ENCODE measurements at places on chromosomes 1 and 21. TPM values are rescaled to one million over a fixed set of nuclear protein-coding genes. Genes with fewer than 3 reads are reported as not detected.

DNA sequence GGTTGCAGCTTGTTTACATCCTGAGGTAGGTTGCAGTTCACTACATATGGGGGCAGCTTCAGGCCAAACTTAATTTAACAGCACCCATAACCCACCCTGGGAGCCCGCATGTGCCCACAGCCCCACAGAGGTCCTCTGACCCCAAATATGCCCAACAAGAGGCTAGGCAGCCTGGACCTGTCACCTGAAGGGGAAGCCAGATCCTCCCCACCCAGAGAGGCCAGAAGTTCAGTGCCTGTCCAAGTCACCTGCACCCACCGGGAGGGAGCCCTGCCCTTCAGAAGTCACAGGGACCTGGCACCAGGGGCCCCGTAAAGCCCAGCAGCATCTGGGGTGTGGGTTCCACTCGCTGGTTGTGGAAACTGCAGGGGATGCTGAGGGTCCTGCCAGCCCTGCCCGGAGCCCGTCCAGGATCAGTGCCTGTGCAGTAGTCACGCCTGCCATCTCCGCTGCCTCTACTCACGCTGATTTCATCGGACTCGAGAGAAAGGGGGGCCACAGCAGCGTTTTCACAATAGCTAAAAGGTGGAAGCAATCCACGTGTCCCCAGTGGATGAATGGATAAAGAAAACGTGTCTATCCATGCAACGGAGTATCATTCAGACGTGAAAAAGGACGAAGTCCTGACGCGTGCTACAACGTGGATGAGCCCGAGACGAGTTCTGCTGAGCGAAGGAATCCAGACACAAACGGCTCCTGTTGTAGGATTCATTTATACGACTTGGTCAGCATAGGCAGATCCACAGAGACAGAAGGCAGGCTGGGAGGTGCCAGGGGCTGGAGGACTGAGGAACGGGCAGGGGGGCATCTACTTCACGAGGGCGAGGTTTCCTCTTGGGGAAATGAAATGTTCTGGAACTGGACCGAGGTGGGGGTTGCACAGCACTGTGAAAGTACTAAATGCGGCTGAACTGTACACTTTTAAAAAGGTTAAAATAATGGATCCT lies 33.9 kb upstream of the COL6A2 start:
- DNase-seq = no peak

DNA sequence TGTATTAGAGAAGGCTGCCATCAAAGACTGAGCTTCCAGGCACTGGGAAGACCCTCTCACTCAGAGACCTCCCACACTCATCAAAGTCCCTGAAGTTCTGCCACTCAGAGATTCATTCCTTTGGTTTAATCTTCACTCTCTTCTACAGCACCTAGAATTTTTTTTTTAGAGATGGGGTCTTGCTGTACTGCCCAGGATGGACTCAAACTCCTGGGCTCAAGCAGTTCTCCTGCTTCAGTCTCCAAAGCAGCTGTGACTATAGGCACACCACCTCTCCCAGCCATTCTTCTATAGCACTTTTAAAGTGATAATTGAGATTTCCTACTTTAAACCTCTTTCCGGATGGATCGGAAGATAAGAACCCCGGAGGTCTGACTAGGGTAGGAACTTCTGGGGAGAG lies 3.7 kb upstream of the HP1BP3 start:
- DNase-seq = no peak

DNA sequence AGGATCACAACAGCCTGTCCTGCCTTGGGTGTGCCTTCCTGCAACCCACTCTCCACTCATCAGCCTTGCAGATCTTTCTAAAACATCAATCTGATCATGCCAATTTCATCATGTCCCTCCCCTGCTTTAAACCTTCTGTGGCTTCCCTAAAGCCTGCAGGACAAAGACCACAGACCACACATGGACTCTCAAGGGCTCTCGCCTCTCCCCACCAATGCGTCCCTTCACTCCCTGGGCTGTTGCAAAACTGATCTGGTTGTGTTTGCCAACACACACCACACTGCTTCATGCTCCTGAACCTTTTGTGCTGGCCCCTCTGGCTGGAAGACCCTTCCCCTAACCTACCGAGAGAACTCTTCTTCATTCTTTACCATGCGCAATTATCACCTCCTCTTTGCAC lies 72.4 kb downstream of the ITPKB start:
- DNase-seq = no peak

DNA sequence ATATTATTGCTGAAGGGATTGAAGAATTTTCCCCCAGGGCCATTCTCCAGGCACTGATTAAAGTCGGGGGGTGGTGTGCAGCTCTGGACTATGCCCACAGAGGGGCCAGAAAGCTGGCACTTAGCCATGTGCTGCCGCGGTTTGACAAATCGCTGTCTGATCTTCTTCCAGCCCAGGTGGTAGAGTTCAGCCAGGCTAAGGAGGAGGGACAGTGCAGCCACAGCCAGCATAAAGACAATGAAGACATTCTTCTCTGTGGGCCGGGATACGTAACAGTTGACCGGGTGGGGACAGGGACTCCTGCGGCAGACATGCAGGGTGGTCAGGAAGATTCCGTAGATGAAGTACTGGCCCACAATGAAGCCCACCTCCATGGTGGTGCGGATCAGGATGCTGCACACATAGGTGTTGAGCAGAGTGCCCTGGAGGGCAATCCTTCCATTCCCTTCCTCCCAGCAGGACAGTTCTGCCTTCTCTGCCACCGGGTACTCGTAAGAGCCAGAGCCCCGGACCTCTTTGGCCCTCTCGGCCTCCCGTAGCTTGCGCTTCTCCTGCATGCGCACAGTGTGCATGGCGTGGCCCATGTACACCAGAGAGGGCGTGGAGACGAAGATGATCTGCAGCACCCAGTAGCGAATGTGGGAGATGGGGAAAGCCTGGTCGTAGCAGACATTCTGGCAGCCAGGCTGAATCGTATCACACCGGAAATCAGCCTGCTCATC lies 1.9 kb downstream of the GJA5 start:
- DNase-seq = no peak

- DNase-seq = no peak
Measured at GRCh38 chr1:63679076-63679475, 85.9 kb downstream of the PGM1 start.

Gene SCYL3
- total RNA-seq = 21.2 TPM

Gene OR1C1
- not detected for total RNA-seq

DNA sequence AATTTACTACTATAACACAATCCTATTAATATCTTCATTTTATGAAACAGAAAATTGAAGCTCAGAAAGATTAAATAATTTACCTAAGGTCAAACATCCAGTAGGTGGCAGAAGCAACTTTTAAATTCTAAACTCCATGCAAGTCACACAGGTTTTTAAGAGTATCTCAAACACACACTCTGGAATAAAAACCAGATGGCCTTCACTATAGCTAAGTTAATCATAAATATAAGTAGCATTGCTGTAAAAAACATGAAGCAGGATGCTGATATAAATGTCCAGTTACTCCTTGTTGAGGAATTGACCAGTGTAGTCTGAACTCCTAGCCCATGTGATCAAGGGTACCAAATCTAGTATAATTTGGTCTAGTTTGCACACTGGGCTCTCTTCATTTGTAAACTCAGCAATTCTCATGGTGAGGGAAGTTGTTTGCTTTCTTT lies 9.4 kb upstream of the FMO3 start:
- DNase-seq = no peak

Gene FAM78B
- 3.6 TPM for total RNA-seq

DNA sequence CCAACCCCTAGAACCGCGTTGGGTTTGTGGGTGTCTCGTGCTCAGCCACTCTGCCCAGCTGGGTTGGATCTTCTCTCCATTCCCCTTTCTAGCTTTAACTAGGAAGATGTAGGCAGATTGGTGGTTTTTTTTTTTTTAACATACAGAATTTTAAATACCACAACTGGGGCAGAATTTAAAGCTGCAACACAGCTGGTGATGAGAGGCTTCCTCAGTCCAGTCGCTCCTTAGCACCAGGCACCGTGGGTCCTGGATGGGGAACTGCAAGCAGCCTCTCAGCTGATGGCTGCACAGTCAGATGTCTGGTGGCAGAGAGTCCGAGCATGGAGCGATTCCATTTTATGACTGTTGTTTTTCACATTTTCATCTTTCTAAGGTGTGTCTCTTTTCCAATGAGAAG lies 18.7 kb downstream of the TFF3 start:
- DNase-seq = no peak

- no peak for DNase-seq
Measured at GRCh38 chr1:235049217-235049616, 79.4 kb downstream of the TOMM20 start.

GRCh38 chr1:175188936-175189335 lies 3.6 kb downstream of the KIAA0040 start:
- no peak for DNase-seq

GRCh38 chr1:208445758-208446203 lies 201.6 kb upstream of the PLXNA2 start:
- DNase-seq = no peak

Gene OR2L2
- 0.29 TPM for total RNA-seq

- DNase-seq = no peak
Measured at GRCh38 chr1:173268786-173269277, 61.7 kb upstream of the TNFSF4 start.

DNA sequence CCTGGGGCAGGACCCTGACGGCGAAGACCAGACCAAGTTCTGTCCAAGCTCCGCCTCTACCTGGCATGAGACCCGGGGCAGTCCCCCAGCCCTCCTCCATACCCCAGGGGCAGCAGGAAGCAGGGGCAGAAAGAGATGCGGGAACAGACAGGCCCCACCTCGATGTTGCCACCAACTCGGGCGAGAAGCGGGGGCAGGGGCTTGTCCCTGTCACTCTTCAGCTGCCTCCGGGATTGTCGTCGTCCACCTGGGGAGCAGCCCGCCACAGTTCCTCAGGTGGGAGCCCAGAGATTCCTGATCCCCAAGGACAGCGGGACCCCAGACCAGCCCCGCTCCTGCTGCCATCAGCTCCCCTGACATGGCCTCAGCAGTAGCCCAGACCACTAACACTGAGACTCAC lies 54.8 kb downstream of the CHD5 start:
- no peak for DNase-seq

DNA sequence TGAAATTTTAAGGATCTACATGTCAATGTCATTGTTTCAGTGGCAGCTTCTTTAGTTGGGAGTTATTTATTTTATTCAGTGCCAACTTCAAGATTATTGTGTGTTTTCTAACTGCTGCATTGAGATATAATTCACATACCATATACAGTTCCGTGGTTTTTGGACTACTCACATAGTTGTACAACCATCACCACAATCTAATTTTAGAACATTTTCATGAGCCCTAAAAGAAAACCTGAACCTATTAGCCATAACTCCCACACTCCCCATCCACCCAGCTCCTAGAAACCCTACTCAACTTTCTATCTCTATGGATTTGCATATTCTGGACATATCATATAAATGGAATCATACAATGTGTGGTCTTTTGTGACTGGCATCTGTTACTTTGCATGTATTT lies 220.0 kb downstream of the LRRC40 start:
- no peak for DNase-seq

Gene CFAP74
- 0.83 TPM for total RNA-seq

DNA sequence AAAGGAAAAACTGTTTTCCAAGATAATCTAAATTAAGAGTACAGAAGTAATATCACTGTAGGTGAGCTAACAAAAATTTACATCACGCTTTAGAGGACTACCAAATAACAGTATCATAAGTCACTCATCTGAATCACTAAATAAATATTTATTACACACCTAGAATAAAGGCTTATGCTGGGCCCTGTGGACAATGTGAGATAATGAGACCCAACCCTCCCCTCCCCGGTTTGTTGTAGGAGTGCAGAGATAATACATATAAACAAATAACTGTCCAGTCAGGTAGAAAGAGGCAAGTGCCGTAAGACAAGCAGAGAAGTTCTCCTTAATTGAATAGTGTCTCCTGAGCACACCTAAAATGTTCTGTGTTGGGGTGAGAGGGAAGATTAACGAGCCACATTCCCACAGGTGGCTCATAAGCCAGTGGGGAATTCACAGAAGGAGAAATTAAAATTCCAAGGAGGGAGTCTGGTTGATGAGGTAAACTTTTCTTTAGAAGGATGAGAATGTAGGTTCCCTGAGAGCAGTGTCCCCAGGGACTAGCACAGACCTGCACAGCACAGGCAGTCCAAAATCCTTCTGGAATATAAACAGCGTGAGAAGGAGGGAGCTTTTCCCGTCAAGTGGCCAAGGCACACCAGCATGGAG lies 241.4 kb downstream of the NFIA start:
- no peak for DNase-seq

DNA sequence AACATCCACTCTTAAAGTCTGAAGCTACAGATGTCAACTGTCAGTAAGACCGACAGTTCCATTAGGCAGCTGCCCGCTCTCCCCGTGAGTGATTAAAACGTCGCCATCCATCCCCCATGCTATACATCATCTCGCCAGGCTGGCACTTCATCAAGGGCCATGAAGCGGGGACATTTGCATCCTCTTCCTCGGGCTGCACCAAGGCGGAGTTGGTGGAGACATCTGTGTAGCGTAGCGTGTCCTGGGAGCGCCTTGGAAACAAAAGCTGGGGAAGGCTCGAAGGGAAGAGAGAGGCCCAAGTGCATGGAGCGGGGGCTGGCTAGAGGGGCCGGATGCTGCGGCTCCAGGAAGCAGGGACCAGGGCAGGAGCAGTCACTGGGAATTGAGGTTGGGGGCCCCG lies 250.1 kb downstream of the KAZN start:
- DNase-seq = no peak

GRCh38 chr1:31227891-31228568 lies 11.7 kb downstream of the NKAIN1 start:
- DNase-seq = no peak
